ENCODE measurements at places on chromosomes 1 and 21.
A peak's percentile ranks its signal among the peaks of the same experiment; 100 is the strongest.

DNA sequence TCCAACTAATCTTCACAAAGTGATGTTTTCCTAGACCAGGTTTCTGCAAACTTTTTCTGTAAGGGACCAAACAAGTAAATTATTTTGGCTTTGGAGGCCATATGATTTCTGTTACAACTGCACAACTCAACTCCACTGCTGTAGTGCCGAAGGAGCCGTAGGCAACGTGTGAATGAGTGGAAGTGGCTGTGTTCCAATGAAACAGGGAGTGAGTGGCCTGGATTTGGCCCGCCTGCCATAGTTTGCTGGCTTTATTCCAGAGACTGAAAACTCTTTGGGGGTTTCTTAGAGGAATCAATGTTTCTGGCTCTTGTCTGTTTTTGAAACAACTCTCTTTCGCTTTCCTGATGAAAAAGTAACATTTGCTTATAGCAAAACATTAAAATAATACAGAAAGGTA, 12.6 kb upstream of the ACTL8 start:
- peak; percentile 42 for DNase-seq

- peak; percentile 48 for DNase-seq
These were observed 90.7 kb upstream of the VAMP3 start for GRCh38 chr1:7680207-7680954.

- DNase-seq, result peak; percentile 71
These were observed 47.8 kb downstream of the CHML start for GRCh38 chr1:241592273-241592958.

- no peak for DNase-seq
These were observed 27.3 kb downstream of the SIPA1L2 start for GRCh38 chr1:232602622-232603021.

GRCh38 chr21:27802816-27803475, 836.1 kb upstream of the ADAMTS5 start:
- peak; percentile 27 for DNase-seq

GRCh38 chr1:11714831-11715575, 20.9 kb upstream of the AGTRAP start:
- no peak for DNase-seq

- peak; percentile 37 for DNase-seq
These were observed 5.4 kb downstream of the CCDC190 start for GRCh38 chr1:162855461-162856150.

DNA sequence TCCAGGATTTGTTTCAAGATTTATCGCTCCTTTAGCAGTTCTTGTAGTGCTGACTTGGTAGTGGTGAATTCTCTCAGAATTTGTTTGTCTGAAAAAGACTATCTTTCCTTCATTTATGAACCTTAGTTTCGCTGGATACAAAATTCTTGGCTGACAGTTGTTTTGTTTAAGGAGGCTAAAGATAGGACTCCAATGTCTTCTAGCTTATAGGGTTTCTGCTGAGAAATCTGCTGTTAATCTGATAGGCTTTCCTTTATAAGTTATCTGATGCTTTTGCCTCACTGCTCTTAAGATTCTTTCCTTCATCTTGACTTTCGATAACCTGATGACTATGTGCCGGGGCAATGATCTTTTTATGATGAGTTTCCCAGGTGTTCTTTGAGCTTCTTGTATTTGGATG, 28.9 kb downstream of the RPAP2 start:
- DNase-seq, result no peak

- DNase-seq, result peak; percentile 53
These were observed 23.1 kb upstream of the MCOLN2 start for GRCh38 chr1:85019994-85020393.

DNA sequence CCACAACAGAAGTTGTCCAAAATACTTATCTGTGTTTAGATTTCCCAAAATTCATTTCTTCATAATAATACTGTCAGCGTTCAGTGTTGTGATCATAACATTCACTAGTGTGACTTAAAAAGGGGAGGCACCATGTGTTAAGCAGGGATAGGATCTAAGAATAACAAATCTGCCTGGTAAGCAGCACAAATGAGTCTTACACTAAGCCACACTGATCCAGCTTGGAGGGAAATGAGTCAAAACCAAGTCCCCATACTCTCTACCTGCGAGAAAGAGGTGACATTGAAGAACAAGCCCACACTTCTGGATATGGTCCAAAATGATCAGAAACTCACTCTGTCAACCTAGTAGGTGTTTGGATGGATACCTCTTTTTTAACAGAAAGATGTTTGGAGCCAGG, 145.5 kb downstream of the CRB1 start:
- DNase-seq, result no peak
